ENCODE measurements at places on chromosomes 11 and 22. TPM values are rescaled to one million over a fixed set of nuclear protein-coding genes. Genes with fewer than 3 reads are reported as not detected.

GRCh38 chr11:72578566-72578965 lies 95.7 kb downstream of the PDE2A start:
- DNase-seq = no peak

GRCh38 chr11:70580036-70580805 lies 181.9 kb downstream of the CTTN start:
- DNase-seq = no peak

- DNase-seq = no peak
Measured at GRCh38 chr22:28917747-28918549, 34.6 kb downstream of the ZNRF3 start.

GRCh38 chr11:79030448-79030847 lies 410.4 kb downstream of the TENM4 start:
- no peak for DNase-seq

The TTLL12 gene
- 30.6 TPM for total RNA-seq

The FOSL1 gene
- total RNA-seq = not detected
